Activated CD8-positive, alpha-beta T cell treated with anti-CD3 and anti-CD28 coated beads for 36 hours (primary cell): ENCODE measurements at places on chromosomes 4 and X. TPM values are rescaled to one million over a fixed set of nuclear protein-coding genes. Genes with fewer than 3 reads are reported as not detected.

- no peak for DNase-seq
These were observed 139.2 kb downstream of the HDX start for GRCh38 chrX:84363051-84363450.

DNA sequence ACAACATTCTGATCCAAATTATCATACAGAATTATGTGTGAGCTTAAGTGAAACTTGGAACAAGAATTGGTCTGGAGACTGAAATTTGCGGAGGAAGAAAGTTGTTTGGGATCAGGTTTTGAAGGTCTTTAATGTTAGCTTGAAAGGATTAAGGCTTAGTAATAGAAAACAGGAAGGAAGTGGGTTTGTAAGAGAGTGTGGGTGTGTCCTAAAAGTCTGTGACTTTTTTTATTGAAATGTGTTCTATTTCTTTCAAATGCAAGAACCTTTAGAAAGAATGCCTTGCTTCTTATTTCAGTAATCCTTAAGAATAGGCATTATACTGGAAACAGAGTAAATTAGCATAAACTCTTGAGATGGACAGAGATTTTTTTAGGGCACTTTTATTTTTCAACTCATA is 198.0 kb downstream of the GALNTL6 start:
- DNase-seq, result no peak

Gene MSX1
- total RNA-seq, result 0.16 TPM

DNA sequence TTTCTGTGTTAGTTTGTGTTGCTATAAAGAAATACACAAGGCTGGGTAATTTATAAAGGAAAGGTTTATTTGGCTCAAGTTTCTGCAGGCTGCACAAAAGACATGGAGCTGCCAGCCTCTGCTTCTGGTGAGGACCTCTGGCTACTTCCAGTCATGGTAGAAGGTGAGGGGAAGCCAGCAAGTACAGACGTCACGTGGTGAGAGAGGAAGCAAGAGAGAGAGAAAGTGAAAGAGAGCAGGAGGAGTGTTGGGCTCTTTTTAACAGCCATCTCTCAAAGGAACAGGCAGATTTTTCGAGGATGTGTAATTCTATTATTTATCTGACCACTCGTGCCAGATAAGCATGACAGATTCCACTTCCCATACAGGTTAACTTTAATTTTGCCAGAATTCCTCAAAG is 1199.1 kb downstream of the ADGRL3 start:
- no peak for DNase-seq

Gene IL15
- 0.65 TPM for total RNA-seq

DNA sequence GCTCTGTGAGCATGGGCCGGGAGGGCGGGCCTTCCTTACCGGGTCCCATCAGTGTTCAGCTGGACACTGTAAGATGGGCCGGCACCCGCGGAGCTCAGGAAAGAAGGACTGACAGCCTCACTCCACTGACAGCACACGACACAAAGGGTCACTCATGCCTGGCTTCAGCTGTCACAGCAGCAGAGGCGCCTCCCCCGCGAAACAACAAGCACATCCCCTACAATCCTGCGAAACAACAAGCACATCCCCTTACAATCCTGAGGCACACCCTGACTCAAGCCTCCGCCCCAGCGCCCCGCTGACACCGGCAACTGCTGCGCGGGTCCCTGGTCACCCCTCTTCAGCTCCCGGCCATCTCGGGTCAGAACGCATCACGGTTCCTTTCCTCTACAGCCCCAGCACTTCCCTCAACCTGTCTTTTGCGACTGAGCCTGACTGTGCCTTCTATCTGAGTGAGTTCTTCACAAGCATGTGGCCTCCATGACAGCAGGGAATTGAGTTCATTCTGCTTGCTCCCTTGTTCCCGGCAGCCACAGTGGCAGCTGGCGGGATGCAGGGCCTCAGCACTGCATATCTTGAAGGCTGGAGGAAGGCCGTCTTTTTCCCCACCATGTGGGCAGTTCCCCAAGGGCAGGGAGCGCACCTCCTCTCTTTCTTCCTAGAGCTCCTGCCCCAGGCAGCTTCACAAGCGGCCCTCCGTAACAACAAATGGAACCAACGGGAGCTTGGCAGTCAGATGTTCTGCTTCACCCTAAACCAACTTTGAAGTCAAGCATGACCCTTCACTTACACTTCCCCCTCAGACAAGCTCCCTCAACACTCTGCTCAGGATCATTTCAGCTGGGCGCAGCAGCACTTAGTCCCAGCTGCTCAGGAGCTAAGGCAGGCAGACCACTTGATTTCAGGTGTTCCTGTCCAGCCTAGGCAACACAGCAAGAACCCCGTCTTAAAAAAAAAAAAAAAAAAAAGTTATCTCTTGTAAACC is 39.6 kb downstream of the SCD5 start:
- no peak for DNase-seq

Gene TAF7L
- not detected for total RNA-seq

DNA sequence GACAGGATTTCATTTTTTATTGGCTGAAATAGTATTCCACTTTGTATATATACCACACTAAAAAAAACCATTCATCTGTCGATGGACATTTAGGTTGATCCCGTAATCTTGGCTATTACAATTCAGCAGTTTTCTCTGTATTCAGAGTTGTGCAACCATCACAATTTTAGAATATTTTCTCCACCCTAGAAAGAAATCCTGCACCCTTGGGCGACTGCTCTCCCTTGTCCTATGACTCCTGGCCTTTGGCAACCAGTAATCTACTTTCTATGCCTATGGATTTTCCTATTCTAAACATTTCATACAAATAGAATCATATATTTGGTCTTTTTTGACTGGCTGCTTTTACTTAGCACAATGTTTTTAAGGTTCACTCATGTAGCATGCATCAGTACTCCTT is 84.7 kb downstream of the NCAPG start:
- DNase-seq, result no peak

DNA sequence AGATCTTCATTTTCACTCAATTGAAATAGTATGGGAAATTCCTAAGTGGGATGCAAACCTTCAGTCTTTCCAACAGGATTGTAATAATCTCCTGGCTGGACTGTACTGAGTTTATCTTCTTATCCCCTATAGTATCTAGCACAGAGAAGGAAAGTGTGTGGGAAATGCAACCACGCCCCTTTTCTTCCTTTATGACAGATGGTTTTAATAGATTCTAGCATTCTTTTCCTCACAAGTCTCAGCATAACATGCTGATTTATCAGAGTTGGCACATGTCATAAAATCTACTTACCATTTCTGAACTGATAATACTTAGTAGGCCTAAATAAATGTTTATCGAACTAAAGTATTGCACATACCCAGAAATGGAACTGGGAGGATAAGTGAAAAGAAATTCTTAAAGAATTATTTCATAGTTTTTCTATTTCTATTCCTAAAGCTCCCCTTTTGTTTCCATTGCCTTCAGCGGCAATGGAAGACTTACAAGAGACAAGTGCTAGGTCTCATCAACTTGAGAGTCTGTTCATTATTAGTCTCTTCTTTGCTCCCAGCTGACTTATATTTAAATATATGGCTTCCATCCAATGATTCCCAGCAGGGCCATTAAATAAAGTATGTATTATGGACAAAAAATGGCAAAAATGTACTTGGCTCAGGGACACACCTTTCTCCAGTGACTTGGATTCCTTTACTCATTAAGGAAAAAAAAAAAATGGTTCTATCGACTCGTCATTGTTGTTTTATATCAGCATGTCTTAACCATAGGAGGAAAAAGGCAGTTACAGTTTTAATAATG is 484.5 kb downstream of the IL1RAPL1 start:
- DNase-seq, result no peak

- no peak for DNase-seq
These were observed 2407.1 kb downstream of the ARAP2 start for GRCh38 chr4:33837043-33837838.

DNA sequence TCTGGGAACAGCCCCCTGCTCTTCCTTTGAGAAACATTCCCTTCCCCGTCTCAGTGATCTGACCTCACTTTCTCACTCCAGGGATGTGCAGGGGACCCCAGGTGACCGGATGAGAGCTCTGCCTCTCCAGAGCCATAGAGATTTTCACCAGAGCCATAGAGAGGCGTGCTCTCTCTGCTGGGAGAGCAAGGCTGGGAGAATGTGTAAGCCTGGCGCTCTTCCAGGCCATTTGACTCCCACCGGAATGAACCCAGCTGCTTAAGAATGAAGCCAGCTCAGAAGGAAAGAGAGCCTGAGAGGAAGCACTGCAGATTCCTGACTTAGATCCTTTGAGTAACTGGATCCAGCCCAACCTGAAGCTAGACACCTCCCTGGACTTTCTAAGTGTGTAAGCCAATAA is 106.4 kb downstream of the DHX15 start:
- no peak for DNase-seq

Gene SNCA
- not detected for total RNA-seq

- no peak for DNase-seq
These were observed 6.8 kb upstream of the MSL3 start for GRCh38 chrX:11751261-11751660.

GRCh38 chrX:69031181-69031580 is 134.1 kb downstream of the PJA1 start:
- no peak for DNase-seq

DNA sequence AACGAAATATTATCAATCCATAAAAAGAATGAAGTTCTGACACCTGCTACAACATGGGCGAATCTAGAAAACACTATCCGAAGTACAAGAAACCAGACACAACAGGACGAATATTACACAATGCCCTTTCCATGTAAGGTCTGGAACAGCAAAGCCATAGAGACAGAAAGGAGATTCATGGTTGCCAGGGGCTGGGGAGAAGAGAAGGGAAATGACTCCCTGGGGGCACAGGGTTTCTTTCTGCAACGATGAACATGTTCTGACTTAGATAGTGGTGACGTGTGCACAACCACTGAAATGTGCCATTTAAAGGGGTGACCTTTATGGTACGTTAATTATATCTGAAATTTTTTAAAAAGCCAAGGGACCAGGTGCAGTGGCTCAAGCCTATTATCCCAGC is 28.3 kb downstream of the GPR143 start:
- no peak for DNase-seq

- DNase-seq, result no peak
These were observed 31.5 kb downstream of the SLC9A7 start for GRCh38 chrX:46727441-46727840.

Gene CENPI
- 17.5 TPM for total RNA-seq

GRCh38 chrX:101803451-101803850 is 128.4 kb downstream of the ZMAT1 start:
- DNase-seq, result peak; percentile 2

Gene NUDT10
- total RNA-seq, result 3.5 TPM

Gene COL4A5
- not detected for total RNA-seq

Gene HPGD
- 5.5 TPM for total RNA-seq

DNA sequence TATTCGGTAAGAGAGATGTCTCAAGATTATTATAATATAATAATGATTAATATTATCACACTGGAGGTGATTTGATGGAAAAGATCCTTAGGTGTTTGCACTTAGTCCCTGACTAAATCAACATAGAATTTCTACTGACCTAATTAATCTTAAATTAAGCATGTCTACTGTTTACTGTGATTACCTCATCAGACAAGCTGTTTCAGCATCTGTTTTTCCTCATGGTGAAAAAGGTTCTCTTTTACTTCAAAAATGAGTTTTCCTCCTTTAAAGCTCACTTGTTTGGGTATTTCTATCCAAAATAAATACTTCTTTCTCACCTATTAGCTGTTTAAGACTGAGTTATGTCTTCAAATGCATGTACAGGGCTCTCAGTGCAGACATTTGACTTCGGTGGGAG is 407.8 kb downstream of the NKX6-1 start:
- DNase-seq, result no peak
